DMS53 (cell line): ENCODE measurements at places on chromosomes 4 and X.
A peak's percentile ranks its signal among the peaks of the same experiment; 100 is the strongest.

DNA sequence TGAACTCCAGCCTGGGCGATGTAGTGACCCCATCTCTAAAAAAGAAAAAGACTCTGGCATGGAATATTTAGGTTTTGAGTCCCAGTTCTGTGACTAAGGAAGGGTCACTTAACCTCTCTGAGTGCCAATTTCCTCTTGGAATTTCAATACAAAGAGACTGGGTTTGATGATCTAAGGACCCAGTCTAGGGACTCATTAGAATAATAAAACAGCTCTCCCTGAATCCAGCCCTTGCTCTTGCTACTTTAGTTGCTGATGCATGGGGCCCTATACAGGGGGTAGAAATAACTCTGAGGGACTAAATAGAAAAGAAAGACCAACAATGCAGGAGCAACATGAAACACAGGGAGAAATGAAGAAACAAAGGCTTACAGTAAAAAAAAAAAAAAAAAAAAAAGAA, 12.6 kb downstream of the C4orf54 start:
- DNase-seq: peak; percentile 43

GRCh38 chr4:137032222-137032621, 500.1 kb downstream of the PCDH18 start:
- peak; percentile 88 for DNase-seq

- peak; percentile 42 for DNase-seq
Observed at GRCh38 chr4:7554905-7555304, 120.2 kb upstream of the PSAPL1 start.

DNA sequence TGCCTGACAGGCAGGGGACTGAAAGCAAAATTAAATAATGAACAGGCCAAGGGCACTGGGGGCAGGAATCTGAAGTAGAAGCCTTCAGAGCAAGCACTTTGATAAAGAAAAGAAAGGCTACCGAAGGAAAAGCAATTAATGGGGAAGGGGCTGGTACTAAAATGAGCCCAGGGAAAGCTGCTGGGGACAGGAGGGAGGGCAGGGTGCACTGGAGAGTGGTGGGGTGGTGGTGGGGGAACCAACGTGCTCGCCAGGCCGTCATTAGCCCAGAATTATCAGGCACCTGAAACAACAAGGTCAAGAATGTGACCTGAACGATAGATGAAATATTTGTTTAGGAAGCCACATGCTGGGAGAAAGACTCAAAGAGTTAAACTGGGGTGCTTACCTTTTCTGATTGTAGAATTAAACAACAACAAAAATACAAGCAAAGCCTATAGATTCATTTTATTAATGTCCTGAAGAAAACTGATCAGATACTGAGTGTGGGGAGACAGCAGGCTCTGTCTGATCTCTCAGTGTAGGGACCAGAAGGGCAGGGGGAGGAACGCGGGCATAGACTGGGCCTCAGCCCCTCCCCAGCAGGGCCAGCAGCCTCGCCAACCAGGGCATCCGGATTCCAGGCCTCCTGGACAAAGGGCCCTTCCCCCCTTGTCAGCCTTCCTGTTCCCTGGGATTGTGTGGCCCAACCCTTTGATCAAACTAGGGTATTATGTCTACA, 239.7 kb upstream of the KLF3 start:
- no peak for DNase-seq

GRCh38 chr4:146124023-146124680, 51.4 kb upstream of the LSM6 start:
- no peak for DNase-seq

GRCh38 chr4:112075129-112075753, 70.0 kb upstream of the FAM241A start:
- DNase-seq: peak; percentile 70

DNA sequence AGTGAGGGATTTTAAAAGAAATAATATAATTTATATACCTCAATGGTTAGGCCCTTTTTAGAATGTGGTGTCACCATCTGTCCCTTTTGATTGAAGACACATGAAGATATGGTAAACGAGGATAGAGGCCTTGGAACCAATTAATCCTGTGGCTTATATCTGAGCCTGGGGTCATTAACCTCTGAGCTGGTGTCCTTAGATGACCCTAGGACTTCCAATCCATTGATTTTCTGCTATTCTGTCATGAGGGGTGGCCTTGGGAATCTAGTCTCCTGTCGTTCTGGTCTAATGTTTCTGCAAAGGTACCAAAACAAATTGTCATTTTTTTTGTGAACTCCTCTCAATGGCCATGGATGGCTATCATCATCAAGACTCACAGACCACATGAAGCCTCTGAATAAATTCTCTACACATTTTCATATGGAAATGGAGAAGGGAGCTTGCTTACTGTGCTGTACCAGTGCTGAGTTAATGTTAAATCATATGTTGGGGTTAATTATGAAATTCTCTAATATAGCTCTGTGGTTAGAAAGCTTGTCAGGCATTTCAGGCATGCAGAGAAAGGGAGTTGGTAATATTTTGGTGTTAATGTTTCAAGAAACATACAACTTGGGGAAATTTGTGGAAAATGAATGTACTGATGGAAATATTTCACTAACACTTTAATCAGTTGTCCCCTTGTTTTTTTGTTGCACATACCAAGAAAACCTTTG, 204.2 kb upstream of the IL15 start:
- DNase-seq: no peak

GRCh38 chr4:71113294-71113693, 119.8 kb downstream of the DCK start:
- DNase-seq: peak; percentile 51

DNA sequence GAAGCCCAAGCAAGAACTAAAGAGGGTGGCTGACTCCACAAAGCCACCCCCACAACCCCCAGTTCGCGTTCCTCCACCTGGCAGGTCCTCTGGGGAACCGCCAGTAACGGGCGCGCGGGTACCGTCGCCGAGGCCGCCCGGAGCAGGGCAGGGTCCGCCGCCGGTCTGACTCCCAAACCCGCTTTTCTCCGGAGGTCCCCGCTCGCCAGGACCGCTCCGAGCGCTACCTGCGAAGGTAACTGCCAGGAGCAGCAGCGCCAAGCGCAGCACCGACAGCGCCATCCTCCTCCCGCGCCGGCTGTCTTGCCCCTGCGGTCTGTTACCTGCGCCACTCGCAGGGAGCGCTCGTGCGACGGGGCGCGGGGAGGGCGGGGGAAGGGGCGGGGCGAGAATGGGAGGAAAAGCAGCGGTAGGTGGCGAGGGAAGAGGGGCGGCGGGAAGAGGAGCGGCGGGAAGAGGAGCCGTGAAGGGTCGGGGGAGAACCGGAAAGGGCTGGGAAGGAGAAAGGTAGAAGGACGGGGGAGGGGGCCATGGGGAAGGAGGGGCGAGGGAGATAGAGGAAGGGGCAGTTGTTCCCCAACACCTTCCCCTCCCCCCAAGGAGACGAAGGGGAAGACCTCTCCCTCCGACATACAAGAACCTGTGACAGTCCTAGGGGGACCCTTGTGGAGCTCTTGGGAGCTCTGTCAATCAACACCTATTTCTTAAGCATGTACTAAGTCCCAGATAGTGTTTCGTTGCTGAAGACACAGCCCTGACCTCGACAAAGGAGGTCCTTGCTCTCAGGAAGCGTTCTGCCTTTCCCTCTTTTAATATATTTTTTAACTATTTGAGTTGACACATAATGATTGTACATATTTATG, at the start of gene SPINK2:
Gene SPINK2, minus strand, starts transcription at position 321 of the 863 bp plus-strand sequence. Its CDS starts 39 bp downstream, at position 282.
- peak; percentile 84 for DNase-seq

- DNase-seq: no peak
Observed at GRCh38 chr4:156756118-156756517, 215.5 kb downstream of the PDGFC start.

DNA sequence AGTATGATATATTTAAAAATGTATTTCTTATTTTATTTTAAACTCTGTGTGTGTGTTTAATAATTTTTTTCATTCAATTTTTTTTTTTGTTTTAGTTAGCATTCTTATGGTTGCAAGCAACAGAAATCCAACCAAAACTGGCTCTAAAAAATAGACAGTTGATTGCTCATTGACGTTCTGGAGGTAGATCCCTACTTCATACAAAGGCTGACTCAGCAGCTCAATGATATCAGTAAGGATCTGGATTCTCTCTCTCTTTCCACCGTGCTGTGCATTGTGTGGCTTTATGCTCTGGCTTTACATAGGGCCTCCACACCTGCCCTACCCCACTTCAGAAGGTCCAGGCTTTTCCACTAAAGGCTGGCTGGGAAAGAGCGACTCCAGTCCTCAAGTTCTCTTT, 117.8 kb downstream of the UCHL1 start:
- peak; percentile 53 for DNase-seq

DNA sequence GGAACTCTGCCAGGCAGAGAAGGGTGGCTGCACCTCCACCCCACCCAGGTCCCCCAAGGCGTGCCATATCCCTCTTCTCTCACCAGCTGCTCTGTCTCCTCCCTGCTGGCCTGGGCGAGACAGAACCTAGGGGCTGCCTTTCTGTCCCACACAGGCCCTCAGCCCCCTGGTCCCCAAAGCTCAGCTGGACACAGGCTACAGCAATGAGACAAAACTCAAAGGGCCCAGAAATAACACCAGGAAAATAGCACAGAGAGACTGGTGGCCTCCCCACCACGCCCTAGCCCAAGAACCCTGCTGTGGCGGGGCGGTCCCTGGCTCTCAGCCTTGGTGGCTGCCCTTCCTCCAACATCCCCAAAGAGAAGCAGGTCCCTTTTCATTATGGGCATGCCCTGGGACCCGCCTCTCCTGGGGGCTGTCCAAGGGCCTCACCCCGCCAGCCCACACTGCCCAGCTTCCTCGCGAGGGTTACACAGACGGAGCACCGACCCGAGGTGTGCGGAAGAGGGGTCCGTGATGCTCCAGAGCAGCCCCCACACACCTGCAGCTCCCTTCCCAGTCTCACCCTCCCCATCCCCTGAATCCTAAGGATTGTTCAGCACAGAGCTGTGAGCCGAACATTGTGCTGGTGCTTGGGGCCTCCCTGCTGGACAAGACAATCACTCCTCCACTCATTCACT, 67.7 kb upstream of the HMX1 start:
- DNase-seq: no peak

GRCh38 chrX:139844163-139844562, 88.7 kb downstream of the ATP11C start:
- peak; percentile 89 for DNase-seq

GRCh38 chr4:172188248-172188988, 375.2 kb downstream of the GALNTL6 start:
- peak; percentile 78 for DNase-seq

DNA sequence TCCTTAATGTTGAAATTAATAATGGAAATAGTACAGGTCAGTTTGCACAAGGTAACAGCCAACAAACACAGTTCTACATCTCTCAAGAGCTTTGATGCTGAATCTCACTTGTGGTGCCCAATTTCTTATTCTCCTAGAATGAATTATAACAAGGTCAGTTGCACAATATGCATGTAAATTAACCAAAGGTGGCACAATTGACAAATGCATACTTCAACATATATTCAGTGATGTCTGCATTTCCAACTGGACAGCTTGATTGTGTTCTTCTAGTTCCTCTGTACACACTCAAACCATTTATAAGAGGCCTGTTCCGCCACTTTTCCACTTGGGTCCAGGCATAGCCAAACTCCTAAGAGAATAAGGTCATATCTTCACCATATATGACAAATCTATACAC, 210.3 kb upstream of the EPHA5 start:
- peak; percentile 53 for DNase-seq

DNA sequence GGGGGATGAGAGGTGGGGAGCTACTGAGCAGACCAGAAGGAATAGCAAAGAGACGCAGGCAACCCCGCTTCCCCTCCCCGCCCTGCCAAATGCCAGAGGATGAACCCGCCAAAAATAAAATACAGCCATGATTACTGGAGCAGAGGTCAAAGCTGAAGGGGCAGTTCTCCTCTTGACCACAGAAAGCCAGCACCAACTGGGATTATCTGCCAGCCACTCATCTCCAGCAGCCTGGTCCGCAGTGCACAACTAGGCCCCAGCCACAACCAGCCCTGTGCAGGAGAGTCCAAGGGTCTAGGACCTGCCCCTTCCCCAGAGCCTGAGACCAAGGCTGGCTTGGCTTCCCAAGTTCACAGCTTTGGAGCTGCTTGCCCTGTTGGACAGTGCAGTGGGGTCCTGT, 67.4 kb upstream of the BCOR start:
- no peak for DNase-seq

- no peak for DNase-seq
Observed at GRCh38 chr4:138209094-138209493, 33.1 kb downstream of the SLC7A11 start.

GRCh38 chr4:87041141-87041540, 106.3 kb downstream of the AFF1 start:
- no peak for DNase-seq

- DNase-seq: no peak
Observed at GRCh38 chr4:14025111-14025510, 397.6 kb upstream of the BOD1L1 start.

DNA sequence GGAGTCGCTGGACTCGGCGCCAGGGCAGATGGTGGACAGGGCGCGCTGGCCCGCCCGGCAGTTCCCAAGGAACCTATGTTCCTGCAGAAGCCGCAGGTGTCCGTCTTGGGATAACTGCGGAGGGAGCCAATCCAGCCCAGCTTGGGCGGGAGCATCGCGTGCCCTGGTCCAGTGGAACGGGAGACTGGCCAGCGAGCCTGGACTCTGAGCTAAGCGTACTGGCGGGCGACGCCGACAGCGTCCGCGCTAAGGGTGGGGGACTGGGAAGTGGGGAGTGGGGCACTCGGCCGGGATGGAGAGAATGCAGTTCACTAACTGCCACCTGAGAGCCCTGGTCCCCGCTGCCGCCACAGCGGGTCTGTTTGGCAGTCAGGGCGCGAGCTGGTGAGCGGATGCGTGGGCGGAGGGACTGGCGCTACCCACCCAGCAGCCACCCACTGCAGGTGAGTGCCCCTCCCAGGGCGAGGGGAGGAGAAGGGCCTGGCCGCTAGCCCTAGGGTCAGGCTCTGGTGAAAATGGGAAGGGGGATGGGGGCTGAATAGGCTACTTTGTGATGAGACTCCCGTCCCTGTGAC, 1.3 kb upstream of the MAMLD1 start:
- peak; percentile 63 for DNase-seq

DNA sequence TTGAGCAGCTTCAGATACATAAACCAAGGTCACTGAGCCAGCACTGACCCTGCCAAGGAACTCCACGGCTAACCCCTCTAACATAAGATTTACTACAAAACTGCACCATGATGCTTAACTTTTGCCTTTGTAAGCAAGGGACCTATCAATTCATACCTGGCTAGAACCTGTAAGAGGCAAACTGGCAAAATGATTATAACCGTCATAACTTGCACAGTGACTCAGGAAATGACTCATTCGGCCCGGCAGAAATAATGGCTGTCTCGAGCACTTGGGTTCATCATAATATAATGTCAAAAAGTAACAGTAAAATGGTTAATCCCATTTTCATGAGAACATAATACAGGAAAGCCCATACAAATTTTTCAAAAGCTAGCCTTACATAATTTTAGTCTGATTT, 17.2 kb downstream of the RASGEF1B start:
- peak; percentile 77 for DNase-seq

DNA sequence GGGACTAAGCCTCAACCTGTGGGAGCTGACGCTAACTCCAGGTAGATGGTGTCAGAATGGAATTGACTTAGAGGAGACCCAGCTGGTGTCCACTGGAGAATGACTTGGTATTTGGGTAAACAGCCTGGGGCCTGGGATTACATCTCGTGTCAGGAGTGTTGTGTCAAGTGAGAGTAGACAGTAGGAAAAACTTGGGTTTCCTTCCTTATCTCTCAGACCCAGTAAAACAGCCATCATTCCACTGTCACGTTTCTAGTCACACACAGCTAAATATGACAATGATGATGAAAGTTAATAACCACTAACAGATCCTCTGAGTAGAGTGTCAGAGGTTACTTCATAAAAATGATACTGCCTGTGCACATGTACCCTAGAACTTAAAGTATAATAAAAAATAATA, 13.8 kb downstream of the ZNF674 start:
- DNase-seq: no peak
